AG08396 (cell line): ENCODE measurements at places on chromosomes 13 and 19.

DNA sequence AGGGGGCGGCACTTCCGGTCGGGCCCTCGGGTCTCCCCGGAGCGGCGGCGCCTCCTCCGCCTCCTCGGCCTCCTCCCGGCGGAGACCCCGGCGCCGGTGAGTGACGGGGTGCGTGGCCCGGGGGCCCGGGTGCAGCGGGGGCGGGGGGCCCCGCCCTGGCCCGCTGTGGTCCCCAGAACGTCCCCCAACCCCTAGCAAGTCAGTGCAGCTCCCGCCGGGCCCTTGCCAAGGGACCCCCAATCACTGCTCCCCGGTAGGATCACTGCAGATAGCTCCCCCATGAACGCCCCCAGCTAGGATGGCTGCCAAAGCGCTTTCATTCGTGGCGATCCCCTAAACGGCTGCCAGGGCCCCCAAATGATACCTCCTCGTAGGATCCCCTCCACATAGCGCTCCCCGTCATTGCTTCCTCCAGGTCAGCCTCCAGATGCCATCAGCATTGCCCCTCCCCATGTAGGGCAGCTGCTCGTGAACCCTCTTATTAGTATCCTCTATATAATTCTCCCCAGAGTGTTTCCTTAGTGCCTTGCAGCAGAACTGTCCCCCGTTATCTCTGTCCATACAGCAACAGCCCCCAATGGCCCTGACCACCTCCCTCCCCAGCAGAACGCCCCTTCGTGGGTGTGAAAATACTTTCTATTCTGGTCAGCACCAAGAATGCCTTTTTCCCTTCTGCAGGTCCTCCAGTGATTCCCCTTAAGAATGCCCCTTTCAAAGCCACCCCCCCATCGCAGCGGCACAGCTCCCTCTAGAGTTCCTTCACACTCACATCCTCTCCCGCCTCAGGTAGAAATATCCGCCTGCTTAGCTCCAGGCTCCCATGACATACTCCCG, at the start of gene ZNF865:
Gene ZNF865, plus strand, starts transcription at position 11 of the 834 bp plus-strand sequence. CDS start 7,972 bp downstream, outside the sequence.
- DNase-seq = peak; percentile 85

DNA sequence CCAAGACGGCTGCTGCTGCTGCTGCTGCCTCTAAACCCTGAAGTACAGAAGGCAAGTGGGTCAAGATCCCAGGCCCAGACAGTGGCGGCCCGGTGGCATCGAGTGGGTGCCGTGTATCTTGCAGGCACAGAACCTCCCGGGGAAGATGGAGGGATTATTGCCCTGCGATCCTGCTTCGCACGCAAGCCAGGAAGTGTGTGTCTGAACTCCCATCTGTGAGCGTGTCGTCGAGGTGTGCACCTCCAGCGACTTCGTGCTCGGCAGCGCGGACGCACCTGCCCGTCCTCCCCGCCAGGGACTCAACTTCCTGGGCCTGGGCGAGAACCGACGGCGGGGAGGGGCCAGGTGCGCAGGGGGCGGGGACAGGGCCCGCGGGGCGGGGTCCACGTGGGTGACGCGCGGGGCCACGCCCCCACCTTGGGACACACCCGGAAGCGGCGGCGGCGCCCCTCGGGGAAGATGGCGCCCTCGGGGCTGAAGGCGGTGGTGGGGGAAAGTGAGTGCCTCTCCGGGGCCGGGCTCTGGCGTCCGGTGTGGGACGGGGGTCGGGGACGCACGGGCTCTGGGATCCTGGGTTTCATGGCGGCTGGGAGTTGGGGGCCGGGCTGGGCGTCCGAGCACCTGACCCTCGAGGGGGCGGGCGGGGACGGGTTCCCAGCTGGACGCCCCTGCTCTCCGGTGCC, at the start of gene STXBP2:
Gene STXBP2, plus strand, starts transcription at position 420 of the 683 bp plus-strand sequence. Its CDS starts 40 bp downstream, at position 460.
- DNase-seq = peak; percentile 59

DNA sequence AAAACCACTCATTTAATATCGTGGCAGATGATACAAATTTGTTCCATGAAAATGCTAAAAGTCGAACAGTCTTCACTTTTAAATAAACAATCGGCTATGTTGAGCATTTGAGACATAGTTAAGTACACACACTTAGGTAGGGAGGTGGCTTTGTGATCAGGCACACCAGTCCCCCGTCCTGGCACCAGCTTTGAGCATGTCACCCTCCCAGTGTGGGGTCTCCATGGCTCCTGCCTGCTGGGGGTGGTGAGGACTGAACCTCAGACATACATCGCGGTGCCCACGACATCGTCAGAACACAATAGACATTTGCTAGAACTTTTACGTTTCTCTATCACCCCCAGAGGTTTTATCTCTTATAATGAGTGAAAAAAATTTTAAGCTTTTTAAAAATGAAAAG, 62.0 kb downstream of the RFX2 start:
- DNase-seq = no peak

DNA sequence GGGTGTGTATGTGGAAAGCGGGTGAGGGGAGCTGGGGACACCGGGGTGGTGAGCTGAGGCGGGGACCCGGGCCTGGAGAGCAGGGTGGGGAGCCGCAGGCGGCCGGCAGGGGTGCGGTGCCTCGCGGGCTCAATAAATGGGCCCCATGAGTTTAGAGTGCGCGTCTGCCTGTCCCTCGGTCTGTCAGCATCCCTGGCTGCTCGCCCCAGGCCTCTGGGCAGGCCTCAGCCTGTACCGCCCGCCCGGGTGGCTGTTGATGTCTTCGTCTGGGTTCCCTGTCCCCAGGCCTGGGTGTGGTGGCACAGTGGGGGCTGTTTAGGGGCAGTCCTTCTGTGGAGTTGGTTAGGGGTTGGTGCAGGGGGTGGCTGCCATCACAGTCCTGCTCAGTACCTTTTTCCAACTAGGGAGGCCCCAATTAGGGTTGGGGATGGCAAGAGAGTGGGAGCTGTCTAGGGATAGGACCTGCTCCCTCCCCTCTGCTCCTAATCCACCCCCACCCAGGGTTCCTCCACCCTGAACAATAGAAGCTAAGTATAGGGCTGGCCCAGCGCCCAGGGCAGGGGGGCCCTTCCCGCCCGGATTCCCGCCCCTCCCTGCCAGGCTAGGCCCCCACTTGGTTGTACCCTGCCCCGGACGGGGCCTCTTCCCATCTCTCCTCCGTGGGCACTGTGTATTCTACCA, 12.2 kb downstream of the CIC start:
- peak; percentile 56 for DNase-seq

- DNase-seq = no peak
These were observed 198.5 kb downstream of the KATNAL1 start for GRCh38 chr13:30108913-30109237.

DNA sequence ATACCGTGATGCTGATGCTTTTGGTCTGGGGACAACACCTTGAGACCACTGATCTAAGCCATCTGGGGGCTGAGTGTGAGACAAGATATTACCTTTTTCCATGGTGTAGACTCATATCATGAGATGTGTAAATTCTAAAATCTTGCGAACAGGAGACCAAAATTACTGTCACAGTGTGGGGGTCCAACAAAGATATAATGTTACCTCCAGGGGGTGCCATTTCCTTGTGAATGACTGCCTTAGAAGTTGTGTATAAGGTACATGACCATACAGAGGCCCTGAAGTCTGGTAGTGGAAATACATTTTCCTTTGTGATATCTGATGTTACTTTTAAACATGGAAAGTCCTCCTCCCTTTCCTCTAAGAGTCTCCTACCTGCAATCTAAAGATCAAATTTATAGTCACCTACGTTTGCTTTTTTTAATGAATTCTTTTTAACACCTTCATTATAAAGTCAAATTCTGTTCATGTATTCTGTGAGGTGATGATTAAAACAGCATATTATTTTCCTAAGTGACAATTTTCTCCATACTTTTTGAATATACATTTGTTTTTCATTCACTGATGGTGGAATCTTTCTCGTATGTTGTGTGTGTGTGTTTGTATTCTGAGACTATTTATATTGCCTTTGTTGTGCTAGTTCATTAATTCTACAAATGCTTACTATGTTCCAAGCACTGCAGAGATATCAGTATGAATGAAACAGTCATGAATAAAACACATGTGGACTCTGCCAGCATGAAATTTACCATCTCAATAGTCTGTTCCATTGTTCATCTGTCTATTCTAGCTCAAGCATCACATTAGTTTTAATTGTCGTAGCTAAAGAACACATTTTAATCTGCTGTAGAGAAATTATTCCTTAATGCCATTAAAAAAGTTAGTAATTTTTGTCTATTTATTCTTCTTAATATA, 113.7 kb downstream of the RFC3 start:
- peak; percentile 19 for DNase-seq

DNA sequence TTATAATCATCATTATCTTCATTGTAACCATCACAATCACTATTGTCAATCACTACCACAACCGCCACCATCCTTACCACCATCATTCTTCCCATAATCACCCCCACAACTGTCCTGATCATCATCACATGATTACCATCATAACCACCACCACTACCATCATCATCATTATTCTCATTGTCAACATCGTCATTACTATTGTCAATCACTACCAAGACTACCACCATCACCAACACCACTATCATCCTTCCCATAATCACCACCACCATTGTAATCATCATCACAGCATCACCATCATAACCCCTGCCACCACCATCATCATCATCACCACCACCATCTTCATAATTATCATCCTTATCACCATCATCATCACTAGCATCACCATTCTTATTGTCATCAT, 55.2 kb downstream of the MBD3L1 start:
- no peak for DNase-seq

- no peak for DNase-seq
These were observed 32.3 kb upstream of the EHD2 start for GRCh38 chr19:47680858-47681332.

GRCh38 chr19:18781885-18782527, 9.1 kb downstream of the COMP start:
- DNase-seq = no peak

- DNase-seq = no peak
These were observed 43.4 kb downstream of the ACTN4 start for GRCh38 chr19:38690832-38691231.

DNA sequence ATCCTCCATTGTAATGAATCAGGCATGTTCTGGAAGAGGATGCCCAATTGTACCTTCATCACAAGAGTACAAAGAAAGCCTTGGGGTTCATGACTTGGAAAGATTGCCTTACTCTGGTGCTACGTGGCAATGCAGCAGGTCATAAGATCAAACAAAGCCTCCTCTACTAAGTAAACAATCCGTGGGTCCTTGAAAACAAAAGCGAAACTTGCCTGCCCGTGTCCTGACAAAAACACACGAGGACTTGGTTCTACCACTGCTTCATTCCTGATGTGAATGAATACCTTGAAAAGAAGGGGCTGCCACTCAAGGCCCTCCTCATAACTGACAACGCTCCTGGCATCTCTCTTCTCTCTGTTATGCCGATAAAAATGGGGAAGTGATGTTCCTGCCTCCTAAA, 18.9 kb downstream of the ZNF563 start:
- no peak for DNase-seq

GRCh38 chr13:47454986-47455385, 546.1 kb downstream of the SUCLA2 start:
- no peak for DNase-seq

- peak; percentile 67 for DNase-seq
These were observed 2.6 kb upstream of the EPN1 start for GRCh38 chr19:55672418-55672817.

GRCh38 chr19:51466723-51467122, 8.5 kb upstream of the SIGLEC8 start:
- no peak for DNase-seq

DNA sequence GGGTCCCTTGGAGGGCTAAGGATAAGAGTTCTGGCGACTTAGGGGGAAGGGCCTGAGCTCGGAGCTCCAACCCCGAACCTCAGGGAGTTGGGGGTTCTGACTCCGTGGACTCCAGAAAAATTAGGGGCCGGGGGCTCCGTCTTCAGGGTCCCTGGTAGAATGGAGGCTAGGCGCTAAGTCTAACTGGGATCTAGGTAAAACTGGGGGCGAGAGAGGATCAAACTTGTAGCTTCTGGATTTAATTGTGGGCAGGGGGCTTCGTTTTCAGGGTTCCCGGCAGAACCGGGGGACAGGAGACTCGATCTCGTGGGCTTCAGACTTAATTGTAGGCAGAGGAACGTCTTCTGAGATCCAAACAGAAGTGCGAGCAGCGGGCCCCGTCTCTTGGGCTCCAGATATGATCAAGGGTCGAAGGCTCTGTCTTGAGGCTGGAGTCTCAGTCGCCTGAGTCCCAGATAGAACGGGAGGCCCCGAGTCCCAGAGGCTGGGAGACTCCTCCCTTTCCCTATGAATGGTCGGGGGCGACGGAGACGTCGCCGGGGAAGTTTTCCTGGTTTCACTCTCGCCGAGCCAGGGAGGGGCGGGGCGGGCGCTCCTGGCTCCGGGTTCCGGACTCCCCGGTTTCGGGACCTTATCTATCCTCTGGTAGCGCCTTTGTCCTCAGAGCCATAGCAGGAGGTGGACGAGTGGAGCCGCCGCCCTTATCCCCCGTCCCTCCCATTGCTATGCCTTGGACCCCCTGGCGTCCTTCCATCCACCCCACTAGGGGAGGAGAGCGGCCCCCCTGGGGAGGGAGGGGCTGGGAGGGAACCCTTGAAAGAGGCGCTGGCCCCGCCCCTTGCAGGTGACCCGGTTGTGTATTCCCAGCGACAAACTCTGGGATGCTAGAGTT, 1.3 kb downstream of the NECTIN2 start:
- DNase-seq = peak; percentile 62

- DNase-seq = peak; percentile 18
These were observed at the start of gene OXGR1 for GRCh38 chr13:96994017-96994857. OXGR1 (minus strand) TSS chr13:96994476; CDS start chr13:96987759, 6,717 bp downstream.

- peak; percentile 73 for DNase-seq
These were observed 1.7 kb downstream of the UBXN6 start for GRCh38 chr19:4455719-4456475.

DNA sequence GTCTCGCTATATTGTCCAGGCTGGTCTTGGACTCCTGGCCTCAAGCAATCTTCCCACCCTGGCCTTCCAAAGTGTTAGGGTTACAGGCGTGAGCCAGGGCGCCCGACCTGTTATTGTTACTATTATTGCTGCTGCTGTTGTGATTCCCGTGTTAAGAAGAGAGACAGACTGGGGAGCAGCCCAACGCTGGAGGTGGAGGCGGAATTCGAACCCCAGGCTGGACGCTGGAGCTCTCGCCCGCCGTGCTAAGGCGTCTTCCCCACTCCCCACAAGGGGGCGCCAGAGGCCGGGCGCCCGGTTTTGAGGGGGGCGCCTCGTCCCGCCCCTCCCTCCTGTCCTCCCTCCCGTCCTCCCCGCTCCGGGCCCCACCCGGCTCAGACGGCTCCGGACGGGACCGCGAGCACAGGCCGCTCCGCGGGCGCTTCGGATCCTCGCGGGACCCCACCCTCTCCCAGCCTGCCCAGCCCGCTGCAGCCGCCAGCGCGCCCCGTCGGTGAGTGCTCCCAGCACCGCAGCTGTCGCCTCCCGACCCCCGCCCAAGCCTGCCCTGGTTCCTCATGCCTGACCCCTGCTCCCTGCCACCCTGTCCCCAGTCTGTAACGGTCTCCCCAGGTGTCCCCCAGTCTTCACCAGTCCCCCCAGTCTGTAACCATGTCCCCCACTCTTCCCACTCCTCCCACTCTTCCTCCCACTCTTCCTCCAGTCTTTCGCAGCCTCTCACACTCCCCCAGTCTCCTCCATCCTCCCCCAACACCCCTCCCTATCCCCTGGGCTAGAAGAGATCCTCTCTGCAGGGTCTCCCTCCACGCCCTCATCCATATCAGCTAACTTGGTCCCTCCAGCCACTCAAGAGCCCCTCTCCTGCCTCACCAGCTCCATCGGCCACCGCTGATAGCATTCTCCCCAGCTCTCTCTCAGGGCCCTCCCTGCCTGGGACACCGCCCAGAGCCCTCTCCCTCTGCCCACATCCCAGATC, at the start of gene EHD2:
Gene EHD2, plus strand, starts transcription at position 377 of the 976 bp plus-strand sequence. CDS start 3,191 bp downstream, outside the sequence.
- DNase-seq = peak; percentile 91

GRCh38 chr13:39016787-39017186, 21.1 kb downstream of the PROSER1 start:
- peak; percentile 39 for DNase-seq
